ENCODE measurements at places on chromosomes 2 and 18.

DNA sequence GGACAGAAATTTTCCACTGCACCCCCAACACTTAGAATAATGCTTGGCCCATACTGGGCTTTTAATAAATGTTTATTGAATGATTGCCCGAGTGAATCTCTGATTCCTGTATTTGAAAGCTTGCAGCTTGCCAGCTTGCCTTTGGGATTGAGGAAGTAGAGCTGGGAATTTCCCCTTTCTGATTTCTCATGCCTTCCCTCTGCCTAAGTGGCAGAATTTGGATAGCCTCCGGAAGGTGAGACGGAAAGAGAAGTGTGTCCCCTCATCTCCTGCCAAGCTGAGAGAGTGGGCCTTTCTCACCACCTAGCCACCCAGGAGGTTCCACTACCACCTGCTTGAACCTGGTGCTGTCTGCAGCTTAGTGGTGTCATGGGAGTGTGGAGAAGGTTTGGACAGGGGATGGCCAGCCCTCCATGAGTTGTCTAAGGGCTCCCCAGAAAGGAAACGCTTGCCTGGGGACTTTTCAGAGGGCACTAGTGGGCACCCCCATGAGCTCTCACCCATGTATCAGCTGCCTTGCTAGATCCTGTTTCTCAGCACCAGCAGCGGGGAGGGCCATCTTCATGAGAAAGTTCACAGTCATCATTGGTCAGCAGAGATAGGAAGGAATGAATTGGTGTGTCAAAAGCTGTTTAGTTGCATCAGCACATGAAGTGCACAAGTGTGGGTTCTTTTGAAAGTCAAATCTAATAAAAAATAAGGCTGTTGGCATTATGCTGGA, 8.6 kb upstream of the NCOA1 start:
- DNase-seq: no peak

DNA sequence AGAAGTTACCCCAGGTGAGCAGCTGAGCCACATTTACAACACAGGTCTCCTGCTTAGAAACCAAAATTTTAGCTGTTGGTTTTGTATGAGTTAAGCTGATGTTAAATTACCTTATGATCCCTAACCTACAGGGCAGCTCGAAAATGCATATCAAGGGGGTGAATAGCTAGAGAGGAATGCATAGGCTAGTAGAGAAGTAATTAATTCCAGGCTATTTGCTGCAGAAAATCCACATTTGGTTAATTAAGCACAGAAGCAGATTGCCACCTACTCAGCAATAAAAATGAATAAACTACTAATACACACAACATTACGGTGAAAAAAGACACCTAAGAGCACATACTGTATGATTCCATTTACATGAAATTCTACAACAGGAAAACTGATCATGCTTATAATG, 91.4 kb downstream of the OSBPL1A start:
- DNase-seq: no peak

GRCh38 chr2:9941196-9941995, 10.1 kb upstream of the GRHL1 start:
- DNase-seq: peak; percentile 10

DNA sequence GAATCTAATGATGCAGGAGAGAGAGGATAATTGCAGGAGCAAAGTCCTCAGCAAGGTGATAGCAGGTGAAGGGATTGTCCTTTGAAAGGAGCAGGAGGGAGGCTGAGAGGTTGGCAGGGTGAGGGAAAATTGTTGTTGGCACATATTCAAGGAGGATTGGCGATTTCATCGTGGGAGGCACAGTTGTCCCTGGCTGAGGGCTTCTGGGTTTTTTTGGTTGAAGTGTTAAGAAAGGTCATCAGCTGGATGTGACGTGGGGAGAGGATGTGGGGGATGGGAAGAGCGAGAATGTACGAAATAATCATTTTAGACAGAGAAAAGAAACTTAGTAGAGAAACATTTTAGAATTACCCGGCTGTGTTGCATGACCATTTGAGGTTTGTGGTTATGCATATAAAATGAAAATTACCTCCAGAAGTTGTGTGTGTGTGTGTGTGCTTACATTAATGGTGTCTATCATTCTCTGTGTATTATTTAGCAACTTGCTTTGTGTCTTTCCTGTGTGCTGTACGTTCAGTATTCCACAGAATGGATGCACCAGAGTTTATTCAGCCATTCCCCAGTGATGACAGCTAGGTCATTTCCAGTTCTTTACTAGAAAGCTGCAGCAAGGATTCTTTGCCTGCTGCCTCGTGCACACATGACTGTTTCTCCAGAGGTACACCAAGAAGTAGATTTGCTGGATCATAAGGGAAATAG, 67.6 kb downstream of the SDC1 start:
- DNase-seq: no peak

DNA sequence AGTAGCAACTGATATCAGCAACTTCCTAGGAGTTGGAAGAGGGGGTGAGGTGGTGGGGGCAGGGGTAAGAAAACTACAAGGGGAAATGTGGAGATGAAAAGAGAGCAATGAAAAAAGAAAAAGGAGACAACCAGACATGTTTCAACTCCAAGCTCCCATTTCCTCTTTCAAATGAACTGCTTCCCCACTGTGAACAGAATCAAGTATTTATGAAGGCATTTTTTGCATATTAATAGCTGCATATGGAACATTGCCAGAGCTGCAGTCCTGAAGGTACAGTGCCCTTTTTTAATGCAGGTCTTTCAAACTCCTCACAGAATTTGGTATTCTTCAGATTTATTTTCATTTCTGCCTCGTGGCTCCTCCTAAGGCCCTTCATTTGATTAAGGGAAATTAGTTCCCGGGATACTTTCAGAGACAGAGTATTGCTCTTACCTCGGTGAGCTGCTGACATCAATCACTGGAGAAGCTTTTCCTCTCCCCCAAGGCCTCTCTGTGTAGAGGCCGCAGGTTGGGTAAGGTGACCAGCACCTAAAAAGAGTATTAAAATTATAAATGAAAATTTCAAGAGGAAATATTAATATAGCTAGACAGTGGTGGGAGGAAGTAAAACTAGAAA, 68.4 kb downstream of the KIAA2012 start:
- no peak for DNase-seq

DNA sequence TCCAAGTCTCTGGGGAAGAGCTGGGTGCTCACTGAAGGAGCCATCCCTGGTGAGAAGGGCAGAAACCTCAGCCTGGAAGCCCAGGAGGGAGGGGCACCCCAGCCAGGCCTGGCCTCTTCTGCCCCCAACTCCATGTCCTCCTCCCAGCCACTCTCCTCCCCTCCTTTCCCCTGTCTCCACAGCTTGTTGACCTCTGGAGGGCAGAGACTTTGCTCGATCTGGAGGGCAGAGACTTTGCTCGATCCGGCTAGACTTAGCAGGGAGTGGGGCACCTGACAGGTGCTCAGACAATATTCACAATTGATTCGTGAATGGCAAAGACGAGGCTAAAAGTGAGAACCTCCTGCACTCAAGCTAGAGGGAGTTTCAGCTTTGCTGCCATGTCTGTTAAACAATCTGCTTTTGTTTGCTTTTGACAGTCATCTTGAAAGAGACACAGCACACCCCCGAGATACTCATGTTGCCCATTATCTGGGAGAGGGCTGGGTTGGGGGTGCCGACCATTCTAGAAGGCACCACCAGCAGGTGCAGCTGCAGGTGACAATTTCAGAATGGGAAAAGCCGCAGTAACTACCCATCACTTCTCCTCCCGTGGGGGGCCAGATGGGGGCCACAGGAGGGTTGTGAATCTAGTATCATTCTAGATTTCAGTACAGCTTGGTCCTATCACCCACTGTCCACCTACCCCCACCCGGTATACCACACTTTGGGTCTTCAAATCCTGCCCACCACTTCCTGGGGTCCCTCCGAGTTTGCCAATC, 54.8 kb downstream of the DNMT3A start:
- no peak for DNase-seq

DNA sequence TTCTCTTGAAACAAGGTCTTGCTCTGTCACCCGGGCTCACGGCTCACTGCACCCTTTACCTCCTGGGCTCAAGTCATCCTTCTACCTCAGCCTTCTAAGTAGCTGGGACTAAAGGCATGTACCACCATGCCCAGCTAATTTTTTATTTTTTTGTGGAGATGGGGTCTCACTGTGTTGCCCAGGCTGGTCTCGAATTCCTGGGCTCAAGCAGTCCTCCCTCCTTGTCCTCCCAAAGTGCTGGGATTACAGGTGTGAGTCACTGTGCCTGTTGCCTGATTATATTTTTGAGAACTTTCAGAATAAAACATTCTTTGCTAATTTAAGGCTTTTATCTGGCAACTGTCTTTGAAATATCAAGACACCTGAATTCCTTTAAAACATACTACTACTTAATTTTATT, 47.9 kb downstream of the BIRC6 start:
- DNase-seq: no peak

DNA sequence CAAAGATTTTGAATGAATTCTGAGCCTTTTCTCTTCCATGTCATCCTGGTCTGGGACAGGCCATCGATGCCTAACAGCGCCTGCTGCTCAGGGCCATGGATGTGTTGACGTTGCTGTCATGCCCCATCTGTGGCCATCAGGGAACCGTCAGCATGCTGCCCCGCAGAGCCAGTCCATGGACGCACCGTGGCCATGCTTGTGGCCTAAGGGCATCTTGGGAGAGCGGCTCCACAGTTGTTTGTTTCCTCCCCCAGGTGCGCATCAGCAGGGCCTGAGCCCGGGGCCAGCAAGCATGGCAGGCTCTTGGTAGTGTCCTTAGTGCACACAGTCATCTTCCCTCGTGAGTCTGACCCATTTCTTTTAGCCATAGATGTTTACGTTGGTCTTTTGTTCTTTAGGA, 142.7 kb downstream of the VAPA start:
- DNase-seq: no peak

- no peak for DNase-seq
Measured at GRCh38 chr18:35876243-35876642, 96.2 kb upstream of the RMP24 start.

DNA sequence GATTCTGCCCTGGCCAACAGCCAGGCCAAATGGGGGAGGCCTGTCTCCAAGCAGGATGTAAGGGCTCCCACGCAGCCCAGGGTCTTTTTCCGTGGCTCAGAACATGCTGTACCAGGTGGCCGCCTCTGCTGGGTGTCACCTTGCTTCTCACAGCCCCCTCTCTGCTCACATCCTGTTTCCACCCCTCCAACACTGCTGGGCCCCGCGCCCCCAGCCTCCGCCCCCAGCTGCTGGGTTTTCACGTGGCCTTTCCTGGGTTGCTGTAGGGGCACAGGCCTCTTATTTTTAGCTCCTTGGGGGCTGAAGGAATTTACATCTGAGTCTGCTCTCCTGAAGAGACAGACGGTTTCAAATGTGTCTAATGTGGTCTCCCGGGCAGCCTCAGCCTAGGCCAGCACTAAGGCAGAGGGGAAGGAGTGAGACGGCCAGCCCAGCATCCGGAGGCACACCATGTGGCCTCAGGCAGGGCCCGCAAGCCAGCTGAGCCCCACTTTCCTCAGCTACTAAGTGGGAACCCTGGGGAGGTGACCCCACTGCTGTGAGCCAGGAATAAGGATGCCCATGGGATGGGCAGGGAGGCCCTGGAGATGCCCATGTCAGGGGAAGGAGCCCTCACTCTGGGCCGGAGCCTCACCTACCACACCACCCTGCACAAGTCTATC, 18.7 kb upstream of the DUSP2 start:
- DNase-seq: no peak

DNA sequence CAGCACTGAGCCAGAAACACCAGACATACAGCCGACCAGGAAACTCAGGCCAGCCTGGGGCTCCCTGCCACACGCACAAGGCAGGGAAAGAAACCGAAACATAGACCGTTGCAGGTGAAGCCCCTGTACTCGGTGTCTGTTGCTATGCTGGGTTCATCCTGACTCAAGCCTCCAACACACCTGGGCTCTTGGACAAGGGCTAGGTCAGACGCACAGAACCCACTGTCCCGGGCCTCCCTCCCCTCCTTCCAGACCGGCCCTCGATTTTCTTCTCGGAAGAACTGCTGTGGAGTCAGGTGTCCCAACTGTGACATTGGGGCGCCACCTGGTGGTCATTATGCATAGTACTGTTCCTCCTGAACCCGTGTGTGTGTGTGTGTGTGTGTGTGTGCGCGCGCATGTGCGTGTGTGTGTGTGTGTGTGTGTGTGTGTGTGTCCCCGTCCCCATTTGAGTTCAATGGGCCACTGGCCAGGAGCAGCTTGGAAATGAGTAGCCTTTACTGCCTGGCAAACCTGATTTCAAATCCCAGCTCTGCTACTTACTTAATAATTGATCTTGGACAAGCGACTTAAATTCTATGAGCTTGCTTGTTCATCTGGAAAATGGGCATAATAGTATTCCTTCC, 55.4 kb upstream of the GLI2 start:
- peak; percentile 59 for DNase-seq

DNA sequence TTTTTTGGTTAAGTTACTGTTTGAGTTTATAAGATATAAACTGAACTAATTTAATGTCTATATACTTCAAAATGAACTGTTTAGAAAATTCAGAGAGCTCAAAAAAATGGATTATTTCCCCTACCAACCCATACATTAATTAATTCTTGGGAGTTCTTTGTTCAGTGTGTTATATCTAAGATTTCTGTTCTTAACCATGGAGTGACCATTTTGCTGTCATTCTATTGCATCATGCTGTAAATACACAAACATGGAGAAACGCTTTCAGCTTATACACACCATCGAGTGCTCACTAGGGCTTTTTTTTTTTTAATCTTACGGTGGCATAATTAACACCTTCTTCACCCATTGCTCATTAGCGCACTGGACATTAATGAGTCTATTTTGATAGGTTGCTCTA, 33.4 kb upstream of the TBR1 start:
- DNase-seq: no peak

- no peak for DNase-seq
Measured at GRCh38 chr2:20663196-20664070, 3.5 kb upstream of the GDF7 start.

DNA sequence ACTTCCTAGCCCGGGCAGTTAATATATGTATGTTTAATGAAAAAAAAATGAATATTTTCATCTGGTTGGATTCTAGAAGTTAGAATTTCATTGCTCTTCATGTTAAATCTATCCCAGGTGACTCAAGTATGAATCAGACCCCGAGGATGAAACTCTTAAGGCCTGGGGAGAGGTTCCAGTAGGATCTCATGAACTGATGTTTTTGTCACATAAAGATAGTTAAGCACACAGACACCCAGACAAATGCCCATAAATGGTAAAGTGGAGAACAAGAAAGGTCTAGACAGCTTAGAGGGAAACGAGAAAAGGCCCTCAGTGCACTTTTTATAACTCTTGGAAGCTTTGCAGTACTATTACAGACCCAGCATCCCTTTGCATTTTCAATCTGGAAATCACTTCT, 114.1 kb downstream of the RIF1 start:
- DNase-seq: no peak

GRCh38 chr2:95401480-95401879, 1.0 kb upstream of the FAHD2A start:
- no peak for DNase-seq

- no peak for DNase-seq
Measured at GRCh38 chr2:11980809-11981208, 234.4 kb downstream of the LPIN1 start.

Data from NCI-H226 (cell line).